A549 (cell line): ENCODE measurements at places on chromosomes 12 and 14.
A peak's percentile ranks its signal among the peaks of the same experiment; 100 is the strongest.

DNA sequence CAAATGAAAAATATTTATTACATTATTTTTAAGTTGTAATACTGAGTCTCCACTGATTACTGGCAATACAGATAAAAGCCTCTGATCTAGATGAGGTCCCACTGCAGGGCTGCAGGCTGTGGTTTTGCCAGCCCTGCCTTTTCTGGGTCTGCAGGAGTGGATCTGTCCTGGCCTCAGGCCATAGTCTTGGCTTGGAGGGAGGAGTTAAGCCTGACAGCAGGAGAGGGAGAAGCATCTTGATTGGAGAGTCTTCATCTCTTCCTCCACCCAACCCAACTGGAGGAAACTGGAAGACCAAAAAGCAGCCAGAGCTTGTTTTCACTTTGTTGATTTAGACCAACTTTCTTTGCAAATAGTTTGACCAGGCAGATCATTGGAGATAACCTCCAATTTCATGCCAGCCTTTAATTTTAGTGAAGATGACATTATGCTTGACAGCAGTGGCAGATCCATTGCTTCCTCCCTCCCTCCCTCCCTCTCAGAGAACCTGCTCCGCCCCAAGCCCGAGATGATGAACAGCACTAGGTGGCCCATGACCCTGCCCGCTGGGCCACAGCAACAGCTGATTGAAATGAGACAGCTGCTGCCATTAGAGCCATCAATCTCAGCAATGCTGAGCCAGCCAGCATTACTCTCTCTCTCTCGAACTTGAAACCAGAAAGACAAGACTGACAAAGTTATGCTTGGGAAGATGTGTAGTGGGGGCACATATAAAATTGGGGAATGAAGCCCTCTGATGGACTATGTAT is 222.4 kb downstream of the GLT1D1 start:
- DNase-seq, result no peak

DNA sequence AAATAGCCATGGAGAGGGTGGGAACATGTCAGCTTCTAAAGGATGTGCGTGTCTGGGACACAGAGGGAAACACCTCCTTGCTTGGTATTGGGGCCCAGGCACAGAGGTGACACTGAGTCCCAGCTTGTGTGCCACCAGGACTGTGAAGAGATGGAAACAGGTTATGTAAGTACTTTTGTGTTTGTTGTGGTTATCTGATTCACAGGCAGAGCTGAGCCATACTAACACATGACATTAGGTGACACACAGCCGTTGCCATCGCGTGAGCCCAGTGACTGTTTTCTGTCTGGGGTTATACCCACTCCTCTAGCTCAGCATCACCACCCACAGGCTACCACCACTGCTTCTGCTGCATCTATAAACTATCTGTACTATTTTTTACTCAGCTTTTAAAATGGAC is 12.1 kb upstream of the FLVCR2 start:
- DNase-seq, result no peak

DNA sequence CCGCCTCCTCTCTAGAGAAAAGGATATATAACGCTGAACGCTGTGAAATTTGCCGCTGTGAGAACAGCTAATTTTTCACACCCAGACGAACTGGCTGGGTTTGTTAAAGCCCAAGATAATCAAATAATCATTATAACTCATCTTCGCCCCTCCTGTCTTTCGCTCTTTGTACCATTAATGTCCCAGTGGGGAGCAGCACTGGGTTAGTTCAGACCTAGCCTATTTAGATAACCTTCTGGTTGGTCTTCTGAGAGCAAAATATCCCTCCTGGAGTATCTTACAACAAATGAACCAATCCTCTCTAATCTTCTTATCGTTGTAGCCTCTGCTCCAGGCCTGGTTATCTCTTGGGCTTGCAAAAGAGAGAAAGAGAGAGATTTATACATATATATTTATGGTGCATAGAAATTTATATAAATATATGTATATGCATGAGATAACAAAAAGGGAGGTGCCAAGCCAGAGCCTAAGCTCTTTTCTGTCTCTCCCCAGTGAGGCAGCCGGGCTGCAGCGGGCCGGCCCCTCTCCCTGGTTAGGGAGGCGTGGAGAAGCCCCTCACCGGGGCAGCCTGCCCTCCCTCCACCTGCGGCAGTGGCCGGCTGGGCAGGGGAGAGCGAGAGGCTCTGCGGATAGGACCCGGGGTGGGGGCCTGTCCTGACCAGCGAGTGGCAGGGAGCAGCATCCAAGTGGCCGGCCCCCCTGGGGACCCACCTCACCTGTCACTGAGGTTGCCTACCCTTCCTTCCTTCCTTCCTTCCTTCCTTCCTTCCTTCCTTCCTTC is 202.0 kb upstream of the LHX5 start:
- no peak for DNase-seq

- DNase-seq, result no peak
Observed at GRCh38 chr12:92369056-92369455, 223.4 kb upstream of the BTG1 start.

GRCh38 chr12:60112763-60113162 is 516.9 kb downstream of the SLC16A7 start:
- DNase-seq, result no peak

DNA sequence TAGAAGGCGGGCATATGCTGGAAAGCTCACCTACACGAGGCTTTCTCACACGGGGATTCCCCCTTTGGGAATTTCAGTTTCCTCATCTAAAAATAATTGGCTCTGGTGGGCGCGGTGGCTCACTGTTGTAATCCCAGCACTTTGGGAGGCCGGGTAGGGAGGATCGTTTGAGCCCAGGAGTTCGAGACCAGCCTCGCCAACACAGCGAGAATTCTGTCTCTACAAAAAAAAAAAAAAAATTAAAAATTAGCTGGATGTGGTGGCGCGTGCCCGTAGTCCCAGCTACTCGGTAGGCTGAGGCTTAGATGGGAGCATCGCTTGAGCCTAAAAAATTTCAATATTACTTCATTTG is 400 bp upstream of the NDUFA12 start:
- no peak for DNase-seq

DNA sequence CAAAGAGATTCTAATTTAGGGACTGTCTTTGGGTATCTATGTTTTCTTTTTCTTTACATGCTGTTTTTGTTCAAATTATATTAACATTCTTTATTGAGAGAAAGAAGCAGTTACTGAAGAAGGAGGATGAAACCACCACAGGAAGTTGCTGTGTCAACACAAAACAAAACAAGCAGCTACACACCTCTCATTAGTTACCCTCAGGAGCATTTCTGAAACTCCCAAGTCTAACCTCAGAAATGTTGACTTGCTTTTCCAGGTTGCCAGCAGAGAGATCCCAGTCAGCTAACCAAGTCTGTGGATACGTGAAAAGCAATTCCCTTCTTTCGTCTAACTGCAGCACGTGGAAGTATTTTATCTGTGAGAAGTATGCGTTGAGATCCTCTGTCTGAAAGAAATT is 33.5 kb downstream of the CLEC1A start:
- no peak for DNase-seq

DNA sequence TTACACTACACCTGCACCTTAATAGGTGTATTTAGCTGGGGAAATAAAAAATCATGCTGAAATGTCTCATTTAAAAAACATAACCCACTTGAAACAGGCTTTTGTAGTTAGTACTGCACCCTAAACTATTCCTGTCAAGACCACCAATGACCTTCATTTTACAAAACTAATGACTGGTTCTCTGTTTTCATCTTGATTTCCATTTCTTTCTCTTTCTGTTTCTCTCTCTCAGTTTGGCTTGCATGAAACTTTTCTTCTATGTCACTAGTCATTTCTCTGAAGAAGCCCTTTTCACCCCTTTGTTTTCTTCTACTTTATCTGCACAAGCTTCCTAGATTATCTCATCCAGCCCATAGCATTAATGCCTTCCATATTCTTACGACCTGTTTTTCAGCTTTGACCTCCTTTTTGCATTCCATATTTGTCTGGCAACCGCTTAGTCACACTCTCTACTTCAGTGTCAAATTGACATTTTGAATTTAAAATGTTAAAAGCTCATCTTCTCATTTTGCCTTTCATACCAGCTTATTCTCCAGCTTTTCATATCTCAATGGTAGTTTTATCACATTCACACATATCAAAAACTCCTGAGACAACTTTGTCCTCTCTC is 32.7 kb upstream of the KLRF1 start:
- no peak for DNase-seq

DNA sequence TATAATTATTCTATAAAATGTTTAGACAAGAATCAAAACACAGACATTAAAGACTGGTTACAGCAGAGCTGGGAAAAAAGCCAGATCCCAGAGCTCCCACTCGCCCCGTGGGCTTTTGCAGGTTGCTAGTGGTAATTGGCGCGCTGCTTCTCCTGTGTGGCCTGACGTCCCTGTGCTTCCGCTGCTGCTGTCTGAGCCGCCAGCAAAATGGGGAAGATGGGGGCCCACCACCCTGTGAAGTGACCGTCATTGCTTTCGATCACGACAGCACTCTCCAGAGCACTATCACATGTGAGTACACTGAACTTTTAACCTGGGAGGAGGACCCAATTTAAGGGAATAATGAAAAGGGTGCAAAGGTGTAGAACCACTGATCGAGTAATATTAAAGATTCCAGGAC is 7.5 kb downstream of the TMEM52B start:
- no peak for DNase-seq

- no peak for DNase-seq
Observed at GRCh38 chr12:27906127-27906500, 66.4 kb downstream of the PTHLH start.

- DNase-seq, result peak; percentile 51
Observed at GRCh38 chr12:84842406-84843013, 70.1 kb downstream of the SLC6A15 start.

DNA sequence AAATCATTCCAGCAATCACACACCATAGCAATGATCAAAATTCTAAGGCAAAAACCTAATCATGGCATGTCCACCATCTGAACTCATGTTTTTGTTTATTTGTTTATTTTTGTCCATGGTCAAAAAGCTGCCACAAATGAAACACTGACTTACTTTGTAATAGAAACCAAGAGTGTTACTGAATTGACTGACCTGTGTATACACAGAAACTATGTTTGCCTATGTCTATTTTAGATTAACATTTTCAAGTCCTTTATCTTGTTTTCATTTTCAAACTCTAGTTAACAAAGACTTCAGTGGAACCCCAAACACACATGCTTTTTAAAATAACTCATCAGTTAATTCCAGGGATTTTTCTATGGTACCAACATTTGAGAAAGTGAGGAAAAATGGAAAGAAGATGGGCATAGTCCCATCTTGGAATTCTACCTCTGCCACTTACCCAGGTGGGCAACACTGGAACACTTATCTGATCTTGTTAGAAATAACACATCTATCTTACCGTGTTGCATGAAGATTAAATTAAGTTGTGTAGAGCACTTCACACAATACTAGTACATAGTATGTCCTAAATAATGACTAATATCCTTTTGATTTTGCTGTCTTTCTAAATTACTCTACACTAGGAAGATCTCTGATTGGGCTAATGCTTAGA is 6.4 kb downstream of the LUM start:
- DNase-seq, result no peak

- no peak for DNase-seq
Observed at GRCh38 chr12:132595183-132595582, 15.2 kb downstream of the LRCOL1 start.

DNA sequence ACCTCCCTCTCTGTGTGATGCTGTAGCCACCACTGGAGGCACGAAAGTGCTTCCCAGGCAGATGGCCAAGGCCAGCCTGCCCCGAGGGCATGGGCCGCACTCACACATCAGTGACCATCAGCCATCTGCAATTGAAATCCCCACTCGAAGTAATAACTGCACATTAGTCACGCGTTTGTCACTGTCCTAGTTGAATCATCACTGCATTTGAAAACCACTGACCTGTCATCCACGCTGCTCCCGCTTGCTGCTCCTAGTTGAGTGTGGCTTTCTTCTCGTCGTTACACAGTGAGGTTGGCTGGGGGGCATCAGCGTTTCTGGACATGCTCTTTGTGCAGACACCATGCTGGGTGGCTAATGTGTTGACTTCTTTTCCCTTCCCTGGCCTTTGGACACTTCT is 176.1 kb downstream of the ADGRD1 start:
- no peak for DNase-seq

DNA sequence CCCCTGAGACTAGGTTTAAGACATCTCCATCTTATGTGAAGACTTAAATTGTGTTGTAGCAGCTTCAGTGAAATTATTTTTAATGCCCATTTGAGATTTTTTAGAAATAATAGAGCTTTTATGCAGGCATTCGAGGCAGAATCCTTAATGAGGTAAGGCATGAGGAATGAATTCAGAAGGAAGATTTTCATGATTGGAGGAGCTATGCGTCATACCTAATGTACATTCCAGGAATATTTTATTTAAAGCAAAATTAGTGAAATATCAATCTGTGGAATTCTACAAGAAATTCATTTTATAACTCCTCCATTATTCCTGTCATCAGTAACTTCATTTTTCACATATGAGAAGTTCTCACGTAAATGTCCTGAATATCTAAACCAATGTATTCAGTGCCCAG is 36.0 kb upstream of the GARIN6 start:
- DNase-seq, result no peak

DNA sequence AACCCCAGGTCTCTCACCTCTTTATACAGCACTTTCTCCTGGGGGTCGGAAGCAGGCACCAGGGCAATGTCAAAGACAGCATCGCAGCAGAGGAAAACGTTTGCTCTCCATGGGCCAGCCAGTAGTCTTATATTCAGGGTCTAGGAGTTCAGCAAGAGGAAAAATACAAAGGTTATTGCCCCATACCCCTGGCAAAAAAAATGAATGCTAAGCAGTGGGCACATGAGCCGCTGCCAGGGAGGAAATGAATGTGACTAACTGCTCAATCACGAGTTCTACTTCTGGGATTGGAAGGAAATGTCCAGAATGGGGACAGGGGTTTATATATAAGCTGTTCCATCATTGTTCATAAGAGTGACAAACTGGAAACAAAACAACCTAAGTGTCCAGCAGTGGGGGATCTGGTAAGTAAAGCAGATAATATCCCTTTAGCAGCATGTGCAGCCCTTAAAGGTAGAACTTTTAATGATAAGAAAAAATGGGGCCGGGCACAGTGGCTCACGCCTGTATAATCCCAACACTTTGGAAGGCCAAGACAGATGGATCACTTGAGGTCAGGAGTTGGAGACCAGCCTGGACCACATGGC is 53.8 kb downstream of the PHETA1 start:
- DNase-seq, result no peak

DNA sequence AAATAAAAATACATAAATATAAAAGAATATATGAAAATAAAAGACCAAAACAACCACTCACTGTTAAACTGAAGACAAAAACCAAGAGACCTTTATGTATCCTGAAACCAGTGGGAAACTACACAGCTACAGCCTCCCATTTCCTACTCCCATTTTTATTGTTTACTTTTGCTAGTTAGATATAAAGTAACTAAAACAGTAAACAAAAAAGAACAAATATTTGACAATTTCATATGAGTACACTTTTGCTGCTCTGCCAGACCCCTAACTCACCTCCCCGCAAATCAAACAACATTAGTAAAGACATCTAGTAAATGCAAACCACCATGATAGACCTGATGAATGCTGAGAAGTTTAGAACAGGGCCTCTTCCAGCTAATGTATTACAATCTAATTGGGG is 97.1 kb downstream of the BCL2L14 start:
- peak; percentile 76 for DNase-seq

GRCh38 chr12:30999011-30999410 is 72.5 kb downstream of the TSPAN11 start:
- DNase-seq, result no peak

- peak; percentile 27 for DNase-seq
Observed at GRCh38 chr12:100539202-100539601, 34.3 kb upstream of the GAS2L3 start.

GRCh38 chr14:95296966-95297365 is 22.7 kb downstream of the CLMN start:
- DNase-seq, result no peak
